Psoas muscle (tissue), 8 donors: ENCODE measurements at places on chromosomes 3 and 15. TPM values are rescaled to one million over a fixed set of nuclear protein-coding genes. Genes with fewer than 3 reads are reported as not detected.

CYP8B1 gene
- polyA plus RNA-seq, result not detected

NR1I2 gene
- 0.03 TPM for polyA plus RNA-seq

TRA2B gene
- polyA plus RNA-seq, result 86.5 TPM

DLEC1 gene
- 0.05 TPM for polyA plus RNA-seq

FANCD2OS gene
- polyA plus RNA-seq, result not detected

ZIC4 gene
- polyA plus RNA-seq, result 0.13 TPM

KLF15 gene
- 44.0 TPM for polyA plus RNA-seq

TUSC7 gene
- not detected for polyA plus RNA-seq

CCR5 gene
- polyA plus RNA-seq, result 0.21 TPM

MITF gene
- 49.9 TPM for polyA plus RNA-seq

CHRM5 gene
- not detected for polyA plus RNA-seq

MYD88 gene
- 2.9 TPM for polyA plus RNA-seq

SMCO1 gene
- polyA plus RNA-seq, result 11.4 TPM

CACNA2D3 gene
- polyA plus RNA-seq, result 11.7 TPM

DNA sequence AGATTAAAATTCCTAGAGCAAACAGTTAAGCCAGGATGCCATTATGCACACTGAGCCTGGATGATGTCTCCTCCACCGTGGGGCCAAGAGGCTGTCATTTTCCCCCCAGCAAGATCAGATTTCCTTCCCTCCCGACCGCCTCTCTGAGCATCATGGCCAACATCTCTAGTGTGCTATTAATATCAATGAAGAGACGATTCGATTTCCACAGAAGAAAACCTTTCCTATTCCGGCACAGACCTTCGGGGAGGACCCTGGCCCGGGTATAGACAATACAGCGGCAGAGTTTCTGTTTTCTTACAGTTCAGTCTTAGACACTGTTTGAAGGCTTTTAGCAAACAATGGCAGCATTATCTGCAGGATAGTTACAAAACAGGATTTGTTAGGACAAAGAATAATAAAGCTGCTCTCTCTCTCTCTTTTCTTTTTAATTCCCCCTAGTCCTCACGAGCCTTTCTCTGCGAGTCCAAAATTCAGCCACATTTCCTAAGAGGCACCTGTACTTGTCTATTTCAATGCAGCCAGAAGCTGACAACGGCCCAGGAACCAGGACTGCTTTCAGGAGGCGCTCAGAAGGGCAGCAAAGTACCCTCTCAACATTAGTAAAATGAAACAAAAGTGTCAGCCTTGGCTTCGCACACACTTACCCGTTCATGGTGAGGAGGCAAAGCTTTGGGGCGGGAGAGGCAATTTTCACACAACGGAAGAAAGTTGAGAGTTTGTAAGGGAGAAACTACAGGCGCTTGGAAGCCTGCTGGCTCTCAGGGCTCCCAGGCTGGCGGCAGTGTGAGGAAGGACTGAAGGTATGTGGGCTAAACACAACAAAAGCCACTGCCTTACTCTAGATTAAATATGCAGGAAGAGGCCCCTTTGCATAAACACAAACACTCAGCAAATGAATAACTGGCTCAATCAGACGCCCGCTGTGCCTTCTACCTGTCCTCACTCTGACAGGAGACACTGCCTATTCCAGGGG lies 278.0 kb downstream of the FOXP1 start:
- peak; percentile 20 for DNase-seq

- DNase-seq, result no peak
Observed at GRCh38 chr3:186538779-186539178, 5.4 kb downstream of the CRYGS start.

GRCh38 chr3:4584456-4585249 lies 91.5 kb downstream of the ITPR1 start:
- no peak for DNase-seq

GRCh38 chr3:16608816-16609215 lies 3.6 kb upstream of the DAZL start:
- DNase-seq, result no peak

- DNase-seq, result no peak
Observed at GRCh38 chr15:39360452-39360851, 220.4 kb upstream of the THBS1 start.

- no peak for DNase-seq
Observed at GRCh38 chr3:169984292-169984691, 17.7 kb downstream of the SEC62 start.

DNA sequence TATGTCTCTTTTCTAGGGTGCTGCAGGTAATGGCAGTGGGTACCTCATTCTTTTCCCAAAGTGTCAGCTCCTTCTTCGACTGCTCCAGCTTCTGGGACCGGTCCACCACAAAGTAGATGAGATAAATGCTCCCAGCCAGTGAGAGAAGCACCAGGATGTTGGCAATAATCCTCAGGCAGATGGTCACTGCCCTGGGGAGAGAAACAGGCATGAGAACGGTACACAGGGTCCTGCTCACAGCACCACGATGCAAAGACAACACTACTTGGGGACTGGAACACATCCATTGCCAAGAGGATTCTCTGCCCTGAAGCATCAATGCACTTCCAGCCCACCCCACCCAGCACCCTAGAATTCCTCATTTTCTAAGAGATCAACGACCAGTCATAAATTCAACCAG lies 22.4 kb downstream of the TMC3 start:
- DNase-seq, result no peak

GRCh38 chr3:127688022-127688415 lies 15.3 kb downstream of the ABTB1 start:
- DNase-seq, result no peak

DNA sequence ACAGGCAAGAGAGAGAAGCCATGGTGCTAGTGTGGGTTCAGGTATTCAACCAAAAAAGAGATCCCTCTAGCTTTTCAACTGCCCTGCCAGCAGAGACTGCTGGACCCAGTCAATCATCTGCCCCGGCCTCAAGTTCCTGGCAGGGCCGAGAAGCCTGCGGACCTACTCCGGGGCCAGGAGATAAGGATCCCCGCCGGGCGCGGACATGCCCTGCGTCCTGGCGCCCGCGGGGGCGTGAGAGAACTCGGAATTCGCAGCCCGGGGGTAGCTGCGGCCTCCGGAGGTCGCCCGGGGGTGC lies 821 bp upstream of the MAGI1 start:
- DNase-seq, result peak; percentile 64

GRCh38 chr3:126129398-126129891 lies 45.5 kb upstream of the SLC41A3 start:
- DNase-seq, result peak; percentile 60

DNA sequence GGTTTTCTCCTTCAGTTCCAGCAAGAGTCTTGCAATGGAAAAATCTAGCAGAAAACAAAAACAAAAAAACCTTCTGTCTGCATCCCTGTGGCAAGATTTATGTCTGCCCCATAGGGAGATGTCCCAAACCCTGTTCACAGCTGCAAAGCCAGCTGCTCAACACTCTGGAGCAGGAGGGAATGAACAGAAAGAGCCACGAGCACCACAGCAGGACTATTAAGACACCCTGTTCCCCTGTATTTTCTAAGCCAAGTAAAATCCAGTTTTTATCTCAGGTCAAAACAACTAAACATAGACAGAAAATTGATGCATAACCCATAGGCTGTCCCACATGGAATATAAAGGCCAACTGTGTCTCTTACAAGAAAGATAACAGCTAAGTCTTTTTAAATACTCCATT lies 357.9 kb downstream of the LSAMP start:
- DNase-seq, result no peak

GRCh38 chr15:35127717-35128116 lies 42.6 kb upstream of the NANOGP8 start:
- no peak for DNase-seq

- no peak for DNase-seq
Observed at GRCh38 chr3:171672124-171672523, 138.2 kb downstream of the PLD1 start.

DNA sequence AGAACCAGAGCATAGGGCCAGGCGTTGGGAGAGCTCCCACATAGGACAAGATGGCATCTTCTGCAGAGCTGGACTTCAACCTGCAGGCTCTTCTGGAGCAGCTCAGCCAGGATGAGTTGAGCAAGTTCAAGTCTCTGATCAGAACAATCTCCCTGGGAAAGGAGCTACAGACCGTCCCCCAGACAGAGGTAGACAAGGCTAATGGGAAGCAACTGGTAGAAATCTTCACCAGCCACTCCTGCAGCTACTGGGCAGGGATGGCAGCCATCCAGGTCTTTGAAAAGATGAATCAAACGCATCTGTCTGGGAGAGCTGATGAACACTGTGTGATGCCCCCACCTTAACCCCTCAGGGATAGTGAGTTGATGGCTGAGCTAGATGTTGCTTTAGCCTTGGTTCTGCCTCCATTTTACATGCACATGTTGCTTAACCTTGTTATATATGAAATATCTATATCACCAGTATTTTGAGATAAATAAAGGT lies at the start of gene PYDC2:
TSS of gene PYDC2 (plus strand) at position 51 of the 483 bp plus-strand sequence. CDS start at position 51, 0 bp downstream.
- DNase-seq, result no peak

DNA sequence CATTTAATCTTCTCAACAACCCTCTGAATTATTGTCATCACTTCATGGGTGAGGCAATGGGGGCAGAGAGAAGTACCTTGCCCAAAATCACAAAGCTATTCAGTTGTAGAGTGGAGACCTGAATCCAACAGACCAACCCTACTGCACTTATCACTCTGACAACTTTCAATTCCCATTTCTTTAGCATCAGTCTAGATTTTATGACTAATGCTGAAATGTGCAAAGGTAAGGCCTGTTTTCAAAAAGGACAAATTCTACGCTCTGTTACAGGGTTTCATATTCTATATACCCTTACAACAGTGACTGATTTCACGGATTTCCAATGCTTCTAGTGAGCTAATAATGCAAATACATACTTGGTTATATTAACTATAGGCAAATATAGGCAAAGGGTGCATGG lies 286.0 kb downstream of the ADAMTS17 start:
- no peak for DNase-seq

DNA sequence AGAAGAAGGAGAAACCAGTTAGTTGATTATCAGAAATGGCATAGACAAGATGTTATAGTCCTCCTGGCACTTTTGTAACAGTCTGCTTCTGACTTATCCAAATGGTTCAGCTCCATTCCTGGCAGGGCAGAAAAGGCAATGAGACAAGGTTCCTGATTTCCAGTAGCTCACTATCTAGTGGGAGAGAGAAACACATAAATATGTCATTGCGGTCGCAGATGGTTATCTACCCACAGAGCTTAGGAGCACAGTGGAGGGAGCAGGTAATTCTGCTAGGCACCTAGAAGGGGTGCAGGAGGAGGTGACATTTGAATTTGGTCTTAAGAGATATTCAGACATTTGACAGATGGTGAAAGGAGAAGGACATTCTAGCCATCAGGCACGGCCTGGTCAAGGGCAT lies 78.1 kb downstream of the TAMM41 start:
- no peak for DNase-seq

DNA sequence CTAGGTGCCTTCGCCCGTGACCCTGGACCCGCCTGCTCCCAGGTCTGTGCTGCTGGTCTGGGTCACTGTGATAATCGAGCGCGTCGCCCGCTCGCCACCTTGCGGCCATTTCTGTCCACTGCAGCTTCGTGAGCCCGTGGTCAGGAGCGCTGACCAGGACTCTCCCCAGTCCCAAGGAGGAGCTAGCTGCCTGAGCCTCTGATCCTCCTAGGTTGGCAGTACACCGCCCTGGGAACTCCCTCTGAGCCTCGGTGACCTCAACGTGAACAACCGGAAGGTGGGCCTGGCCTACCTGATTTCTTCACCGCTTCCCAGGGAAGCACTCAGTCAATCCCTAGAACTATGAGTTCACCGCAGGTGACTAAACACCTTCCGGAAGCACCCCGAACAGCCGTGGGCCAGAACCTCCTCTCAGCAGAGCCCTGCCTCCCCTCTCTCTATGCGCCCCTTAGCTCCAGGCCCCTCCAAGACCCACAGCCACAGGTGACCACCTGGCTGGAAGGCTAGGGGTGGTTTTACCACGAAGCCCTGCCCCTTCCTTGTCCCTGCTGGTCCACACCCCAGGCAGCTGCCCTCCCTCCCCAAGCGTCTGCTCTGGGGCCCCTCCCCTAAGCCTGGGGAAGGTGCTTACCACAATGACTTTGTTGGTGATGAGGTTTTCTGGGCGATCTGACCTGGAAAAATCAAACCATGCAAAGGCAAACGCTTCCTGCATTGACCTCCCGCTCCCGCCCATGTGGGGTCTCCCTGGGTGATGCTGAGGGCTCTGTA lies 9.7 kb downstream of the PLA2G4D start:
- DNase-seq, result peak; percentile 82

DNA sequence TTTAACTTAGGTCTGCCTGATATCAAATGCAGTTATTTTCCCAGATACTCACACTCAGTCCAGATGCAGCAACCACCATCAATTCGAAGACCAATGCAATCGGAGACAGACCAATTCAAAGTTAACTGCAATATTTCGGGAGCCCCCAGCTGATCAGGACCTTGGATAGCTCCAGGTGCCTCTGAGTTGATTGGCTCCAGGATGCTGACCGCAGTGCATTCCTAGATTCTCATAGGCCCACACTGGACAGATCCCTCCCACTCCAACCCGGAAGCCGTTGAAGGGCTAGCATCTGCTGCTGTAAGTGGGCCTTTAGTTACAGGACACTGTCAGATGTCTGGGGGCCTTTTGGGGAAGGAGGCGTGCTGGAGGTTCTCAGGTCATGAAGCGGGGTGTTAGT lies 89.5 kb upstream of the ATP2B2 start:
- no peak for DNase-seq

- no peak for DNase-seq
Observed at GRCh38 chr3:24605511-24606028, 110.9 kb upstream of the THRB start.

DNA sequence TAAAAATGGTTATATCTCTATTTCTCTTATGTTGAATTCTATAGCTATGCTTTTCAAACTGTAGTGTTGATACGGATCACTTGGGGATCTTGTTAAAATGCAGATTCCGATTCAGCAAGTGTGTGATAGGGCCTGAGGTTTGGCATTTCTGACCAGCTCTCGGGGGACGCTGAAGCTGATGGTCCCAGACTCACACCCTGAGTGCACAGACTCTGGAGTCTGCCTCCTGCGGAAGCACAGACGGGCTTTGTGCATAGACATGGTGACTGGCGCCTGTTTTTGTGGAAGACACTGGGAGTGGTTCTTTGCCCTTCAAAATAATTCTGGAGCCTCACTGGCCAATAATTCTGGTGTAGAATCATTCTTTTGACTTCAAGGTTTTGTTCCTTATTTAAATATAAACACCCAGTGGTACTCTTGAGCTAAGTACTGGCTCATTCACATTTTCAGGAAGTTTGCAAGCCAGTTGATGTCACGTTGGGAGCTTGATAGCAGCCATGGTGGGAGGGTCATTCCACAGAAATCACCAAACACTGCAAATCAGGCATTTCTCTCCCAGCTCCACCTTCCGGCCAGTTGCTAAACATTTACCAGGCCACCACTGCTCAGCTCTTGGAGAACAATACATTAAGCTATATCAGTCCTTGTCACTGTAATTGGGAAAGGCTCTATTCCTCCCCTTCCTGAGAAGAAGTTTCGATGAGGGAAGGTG lies 19.2 kb downstream of the CLDN11 start:
- DNase-seq, result no peak

- no peak for DNase-seq
Observed at GRCh38 chr3:170383567-170383966, 26.1 kb downstream of the SKIL start.

- no peak for DNase-seq
Observed at GRCh38 chr3:113058188-113058587, 67.4 kb downstream of the GTPBP8 start.

GRCh38 chr15:58257776-58258325 lies 119.7 kb downstream of the AQP9 start:
- no peak for DNase-seq
